ENCODE measurements at places on chromosomes 13 and 19.

- DNase-seq = no peak
Observed at GRCh38 chr19:8573316-8573715, 3.9 kb downstream of the MYO1F start.

GRCh38 chr19:15453091-15453578 lies 3.4 kb upstream of the WIZ start:
- DNase-seq = no peak

DNA sequence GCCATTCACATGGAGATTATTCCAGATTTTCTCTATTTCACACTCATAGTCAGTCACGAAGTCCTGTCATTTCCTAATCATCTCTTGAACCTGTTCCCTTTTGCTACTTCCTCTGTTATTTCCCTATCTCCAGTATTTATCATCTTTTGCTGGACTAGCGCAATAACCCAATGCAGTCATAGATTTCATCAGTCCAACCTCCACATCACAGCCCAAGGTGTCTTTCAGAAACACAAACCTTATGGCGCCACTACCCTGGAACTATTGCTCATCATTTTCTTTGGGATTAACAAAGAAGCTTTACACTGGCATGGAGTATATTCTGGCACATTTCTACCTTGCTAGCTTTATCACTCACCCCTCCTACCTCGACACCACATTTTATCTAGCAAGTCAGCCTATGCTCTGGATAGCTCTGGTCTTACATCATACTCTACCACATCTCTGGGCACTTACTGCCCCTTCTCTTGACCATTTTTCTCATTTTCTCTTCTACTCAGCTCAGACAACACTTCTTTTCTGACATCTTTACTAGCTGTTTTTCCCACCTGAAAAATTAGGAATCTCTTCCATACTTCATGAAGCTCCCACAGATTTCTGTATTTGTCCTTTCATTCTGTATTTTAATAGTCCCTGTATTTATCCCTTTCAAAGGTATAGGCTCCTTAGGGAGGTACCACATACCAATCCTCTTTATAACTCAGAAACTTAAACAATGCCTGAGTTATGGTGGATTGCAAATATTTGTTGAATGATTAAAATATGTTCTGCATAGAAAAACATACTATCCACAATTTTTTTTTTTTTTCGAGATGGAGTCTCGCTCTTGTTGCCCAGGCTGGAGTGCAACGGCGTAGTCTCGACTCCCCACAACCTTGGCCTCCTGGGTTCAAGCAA lies 534.7 kb downstream of the KLF12 start:
- no peak for DNase-seq

- no peak for DNase-seq
Observed at GRCh38 chr13:20991741-20992520, 69.5 kb downstream of the LATS2 start.

GRCh38 chr13:44719857-44720671 lies 143.9 kb upstream of the TSC22D1 start:
- no peak for DNase-seq

GRCh38 chr13:80303225-80303811 lies 37.6 kb downstream of the SPRY2 start:
- no peak for DNase-seq

- no peak for DNase-seq
Observed at GRCh38 chr13:67696775-67697174, 466.6 kb upstream of the PCDH9 start.

DNA sequence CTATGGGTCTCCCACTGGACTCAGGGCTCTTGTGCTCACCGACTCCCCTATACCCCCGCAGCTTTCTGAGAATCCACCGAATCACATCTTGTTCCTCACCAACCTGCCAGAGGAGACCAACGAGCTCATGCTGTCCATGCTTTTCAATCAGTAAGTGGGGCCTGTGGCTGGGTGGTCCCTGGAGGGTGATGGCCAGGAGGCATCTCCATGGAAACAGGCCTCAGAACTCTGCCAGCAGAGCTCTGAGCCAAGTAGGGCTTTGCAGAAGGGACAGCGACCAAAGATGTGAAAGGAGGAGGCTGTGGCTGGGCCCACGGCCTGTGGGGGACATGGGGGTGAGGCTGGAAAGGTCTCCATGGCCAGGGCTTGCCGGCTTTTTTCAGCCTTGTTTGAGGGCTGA lies 11.8 kb upstream of the MIA start:
- no peak for DNase-seq

DNA sequence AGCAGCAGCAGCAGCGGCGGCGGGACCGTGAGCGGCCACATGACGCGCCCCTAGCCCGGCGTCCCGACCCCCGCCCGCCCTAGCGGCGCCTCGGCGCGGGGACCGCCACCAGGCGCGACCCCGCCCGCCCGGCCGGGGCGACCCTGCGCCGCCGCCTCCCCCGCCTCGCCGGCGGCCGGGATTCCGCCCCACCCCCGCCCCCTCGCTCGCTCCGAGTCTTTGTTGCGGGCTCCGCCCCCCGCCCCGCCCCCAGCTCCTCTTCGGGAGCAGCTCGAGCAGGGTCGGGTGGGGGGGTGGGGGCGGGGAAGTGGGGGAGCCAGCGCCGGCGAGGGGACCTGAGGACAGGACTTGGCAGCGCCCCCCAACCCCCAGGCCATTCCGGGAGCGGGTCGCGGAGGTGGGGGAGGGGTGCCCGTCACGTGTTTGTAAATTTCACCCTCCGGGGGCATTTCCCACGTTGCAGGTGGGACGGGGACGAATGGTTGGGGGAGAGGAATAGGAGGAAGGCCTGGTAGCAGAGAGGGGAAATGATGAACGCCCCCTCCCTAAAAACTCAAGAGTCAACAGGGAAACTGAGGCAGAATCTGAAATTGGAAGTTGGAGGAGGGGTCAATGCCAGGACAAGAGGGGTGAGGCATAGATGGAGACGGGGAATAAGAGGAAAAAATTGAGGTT lies at the start of gene OLFM2:
Gene OLFM2, minus strand, starts transcription at position 190 of the 675 bp plus-strand sequence. Its CDS starts 149 bp downstream, at position 41.
- no peak for DNase-seq

GRCh38 chr19:42366673-42367072 lies 23.4 kb downstream of the CNFN start:
- DNase-seq = no peak

DNA sequence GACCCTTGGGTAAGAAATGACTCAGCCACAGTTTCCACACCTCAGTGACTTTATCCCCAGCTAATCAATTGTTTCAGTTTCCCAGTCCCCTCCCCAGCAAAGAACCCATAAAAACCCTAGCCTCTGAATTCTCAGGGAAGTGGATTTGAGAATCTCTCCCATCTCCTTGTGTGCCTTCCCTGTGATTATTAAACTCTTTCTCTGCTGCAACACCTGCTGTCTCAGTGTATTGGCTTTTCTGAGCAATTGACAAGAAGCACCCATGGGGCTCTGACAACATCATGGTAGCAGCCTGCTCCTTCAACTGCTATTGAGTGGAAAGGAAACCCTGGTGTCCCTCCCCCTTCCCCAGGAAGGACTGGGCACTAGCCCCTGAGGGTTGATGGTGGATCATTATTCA lies 73.7 kb downstream of the UQCRFS1 start:
- DNase-seq = no peak

- DNase-seq = no peak
Observed at GRCh38 chr19:15115762-15116615, 8.8 kb downstream of the SYDE1 start.

- DNase-seq = no peak
Observed at GRCh38 chr13:112210371-112210770, 143.4 kb downstream of the SOX1 start.

- no peak for DNase-seq
Observed at GRCh38 chr19:49642492-49643035, 555 bp downstream of the SCAF1 start.

DNA sequence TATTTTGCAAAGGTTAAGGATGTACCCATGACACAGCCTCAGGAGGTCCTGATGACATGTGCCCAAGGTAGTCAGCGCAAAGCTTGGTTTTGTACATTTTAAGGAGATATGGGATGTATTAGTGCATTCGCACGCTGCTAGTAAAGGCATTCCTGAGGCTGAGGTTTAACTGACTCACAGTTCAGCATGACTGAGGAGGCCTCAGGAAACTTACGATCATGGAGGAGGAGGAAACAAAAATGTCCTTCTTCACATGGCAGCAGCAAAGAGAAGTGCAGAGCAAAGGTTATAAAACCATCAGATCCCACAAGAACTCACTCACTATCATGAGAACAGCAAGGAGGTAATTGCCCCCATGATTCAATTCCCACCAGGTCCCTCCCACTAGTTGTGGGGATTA lies 1017.4 kb downstream of the EFNB2 start:
- DNase-seq = no peak

DNA sequence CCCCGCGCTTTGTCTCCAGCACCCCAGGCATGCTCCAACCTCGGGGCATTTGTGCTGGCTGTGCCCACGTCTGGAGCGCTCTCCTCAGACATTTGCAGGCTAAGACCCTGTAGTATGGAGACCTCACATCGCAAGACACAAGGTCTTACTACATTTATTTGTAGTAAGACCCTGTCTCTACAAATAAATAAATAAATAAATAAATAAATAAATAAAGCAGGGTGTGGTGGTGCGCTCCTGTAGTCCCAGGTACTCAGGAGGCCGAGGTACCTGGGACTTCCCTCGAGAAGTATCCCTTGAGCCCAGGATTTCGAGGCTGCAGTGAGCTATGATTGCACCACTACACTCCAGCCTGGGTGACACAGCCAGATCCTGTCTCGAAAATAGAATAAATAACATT lies 4.6 kb downstream of the NXNL1 start:
- DNase-seq = no peak

DNA sequence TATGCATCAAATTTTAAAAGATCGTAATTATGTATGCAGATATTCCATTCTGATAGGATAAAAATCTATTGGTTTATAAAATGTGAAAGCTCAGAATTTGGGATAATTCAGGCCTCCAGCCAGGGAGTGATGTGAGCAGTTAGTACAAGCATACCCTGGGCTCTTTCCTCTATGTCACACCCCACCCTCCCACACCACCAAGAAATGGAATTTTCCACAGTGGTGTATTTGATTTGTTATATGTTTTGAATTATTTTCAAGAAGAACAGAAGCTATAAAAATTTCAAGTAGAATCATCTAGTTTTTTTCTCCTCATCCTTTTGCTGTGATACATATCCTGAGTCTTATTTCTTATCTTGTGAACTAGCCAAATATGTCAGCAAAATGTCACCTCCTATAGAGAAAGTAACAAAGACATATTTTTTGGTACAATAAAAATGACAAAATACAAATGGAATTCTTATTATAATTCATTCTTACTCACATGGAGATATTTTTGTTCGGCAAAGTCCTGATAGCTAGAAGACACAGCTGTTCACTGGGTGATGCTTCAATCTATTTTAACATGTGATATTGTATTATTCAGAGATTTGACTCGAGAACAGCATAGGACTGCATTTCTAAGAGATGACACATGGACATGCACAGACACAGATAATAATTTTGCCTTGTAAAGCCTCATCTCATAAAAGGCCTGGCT lies 61.2 kb upstream of the FRY start:
- no peak for DNase-seq

DNA sequence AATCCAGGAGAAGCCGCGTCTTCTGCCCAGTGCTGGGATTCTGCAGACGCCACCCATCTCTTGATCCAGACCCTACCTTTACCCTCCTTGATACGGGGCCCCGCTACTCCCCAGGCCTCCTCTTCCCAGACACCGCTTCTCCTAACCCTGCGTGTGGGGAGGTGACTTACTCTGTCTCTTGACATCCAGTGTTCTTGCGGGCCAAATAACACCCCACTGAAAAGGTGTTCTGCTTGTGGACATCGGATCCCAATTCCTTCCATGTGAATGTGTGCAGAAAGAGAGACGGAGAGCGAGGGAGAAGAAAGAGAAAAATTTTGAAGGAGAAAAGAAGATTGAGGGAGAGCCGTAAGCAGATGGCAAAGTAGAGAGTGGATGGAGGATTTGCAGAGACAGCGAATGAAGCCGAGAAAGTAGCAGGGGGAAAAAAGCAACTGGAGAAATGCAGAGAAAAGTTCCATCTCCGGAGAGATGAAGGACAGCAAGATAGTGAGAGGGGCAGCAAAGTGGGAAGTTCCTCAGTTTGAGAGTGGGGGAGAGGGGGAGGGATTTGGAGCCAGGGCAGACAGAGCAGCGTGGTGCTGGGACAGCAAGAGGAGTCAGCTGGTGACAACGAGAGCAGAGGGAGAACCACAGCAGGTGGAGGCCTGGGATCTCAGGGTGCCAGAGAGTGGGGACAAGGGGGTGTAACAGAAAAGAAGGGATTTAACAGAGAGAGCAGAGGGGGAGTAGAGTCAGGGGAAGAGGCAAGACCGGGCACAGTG lies 814 bp downstream of the ZNF480 start:
- DNase-seq = no peak

GRCh38 chr13:99296398-99296797 lies 10.8 kb downstream of the GPR183 start:
- no peak for DNase-seq

- DNase-seq = no peak
Observed at GRCh38 chr19:5503598-5503997, 48.4 kb downstream of the ZNRF4 start.

DNA sequence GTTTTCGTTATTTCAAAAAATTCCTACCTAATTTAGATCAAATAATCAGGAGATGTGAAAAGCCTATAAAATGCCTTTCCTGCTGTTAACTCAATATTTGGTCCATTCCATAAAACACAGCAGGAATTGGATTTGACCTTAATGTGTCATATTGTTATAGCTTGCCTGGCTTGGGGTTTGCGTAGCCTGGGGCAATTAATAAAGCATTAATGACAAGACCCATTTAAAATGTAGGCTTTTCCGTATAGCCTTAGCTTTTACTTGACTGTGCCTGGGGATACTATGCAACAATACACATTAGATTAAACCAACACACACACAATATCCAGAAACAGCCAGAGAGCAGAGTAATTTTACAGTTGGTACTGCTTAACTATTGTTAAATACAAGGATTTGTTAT lies 117.2 kb upstream of the MAB21L1 start:
- DNase-seq = no peak

DNA sequence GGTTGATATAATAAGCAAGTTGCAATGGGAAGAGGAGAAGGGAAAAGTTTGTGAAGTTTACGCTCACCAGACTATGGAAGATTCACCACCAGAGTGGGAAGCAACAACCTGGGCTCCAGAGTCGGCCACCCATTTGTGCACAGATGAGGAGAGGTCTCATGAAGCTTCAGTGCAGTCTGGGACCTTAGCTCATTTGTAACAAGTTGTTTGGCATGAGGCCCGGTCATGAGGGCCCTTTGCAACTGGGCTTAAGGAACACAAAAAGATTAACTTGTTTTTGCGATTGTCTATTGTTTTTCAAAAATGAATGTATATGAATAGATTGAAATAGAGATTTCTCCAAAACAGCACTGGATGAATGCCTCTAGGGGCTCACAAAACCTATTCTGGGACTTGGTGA lies 94.2 kb downstream of the ZNF737 start:
- no peak for DNase-seq

- no peak for DNase-seq
Observed at GRCh38 chr19:51691584-51692428, 1.3 kb upstream of the SPACA6 start.

- DNase-seq = no peak
Observed at GRCh38 chr13:97548138-97548537, 114.2 kb downstream of the RAP2A start.

DNA sequence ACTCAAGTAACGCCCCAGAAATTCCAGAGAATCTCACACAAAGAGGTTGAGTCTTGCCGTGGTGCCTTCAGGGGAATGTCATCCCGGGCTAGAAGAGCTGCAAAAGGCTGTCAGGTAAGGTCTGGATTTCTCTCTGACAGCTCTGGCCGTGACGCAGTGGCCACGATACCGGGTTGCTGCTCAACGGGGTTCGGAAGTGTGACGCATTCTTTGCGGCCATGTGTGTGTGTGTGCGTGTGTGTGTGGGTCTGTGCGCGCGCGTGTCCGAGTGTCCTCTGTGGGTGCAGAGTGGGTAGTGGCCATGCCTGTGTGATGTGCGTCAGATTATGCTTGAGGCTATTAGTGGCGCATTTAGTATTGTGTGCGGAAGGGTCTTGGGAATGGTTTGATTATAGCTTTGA lies 306 bp downstream of the ZNF540 start:
- DNase-seq = peak; percentile 13

GRCh38 chr19:6039566-6040225 lies 61.8 kb upstream of the RANBP3 start:
- DNase-seq = no peak

Measured in stimulated activated CD8-positive, alpha-beta memory T cell treated with anti-CD3 and anti-CD28 coated beads, Interleukin-7, amount 100 ng/mL, for 1 hour (primary cell).